Hepatocyte (in vitro differentiated cells): ENCODE measurements at places on chromosomes 2 and 18.

GRCh38 chr2:222450021-222450420 lies 25.7 kb downstream of the SGPP2 start:
- no peak for DNase-seq
- no peaks in the 10 kb centered on the region for H3K4me1 ChIP-seq
- no peak overlapping the region for H3K4me3 ChIP-seq
- H3K27ac ChIP-seq, result no peak overlapping the region
- H3K36me3 ChIP-seq, result no peaks in the 10 kb centered on the region
- peaks cover 3% of the 10 kb centered on the region for H3K27me3 ChIP-seq

GRCh38 chr2:192978395-192978794 lies 783.7 kb upstream of the TMEFF2 start:
- no peaks in the 10 kb centered on the region for H3K27me3 ChIP-seq
- H3K27ac ChIP-seq, result no peak overlapping the region
- H3K4me1 ChIP-seq, result no peaks in the 10 kb centered on the region
- no peaks in the 10 kb centered on the region for H3K36me3 ChIP-seq
- H3K4me3 ChIP-seq, result no peak overlapping the region

DNA sequence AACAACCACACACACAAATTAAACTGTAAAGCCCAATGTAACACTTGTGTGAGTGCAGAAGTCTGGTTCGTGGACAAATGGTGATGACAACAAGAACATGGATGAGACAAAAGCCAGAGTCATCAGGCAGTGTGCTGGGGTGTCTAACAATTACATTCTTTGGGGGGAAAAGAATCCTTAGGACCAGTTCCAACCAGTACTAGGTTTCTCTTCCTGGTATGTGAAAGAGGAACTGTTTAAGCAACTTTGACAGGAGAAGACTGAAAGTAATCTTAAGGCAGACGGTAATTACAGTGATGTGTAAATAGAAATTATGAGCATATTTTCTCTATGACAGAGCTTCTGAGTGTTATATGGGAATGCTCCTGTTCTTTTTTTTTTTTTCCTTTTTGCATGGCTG lies 133.4 kb downstream of the AFF3 start:
- no peak for DNase-seq
- H3K36me3 ChIP-seq, result no peaks in the 10 kb centered on the region
- H3K4me1 ChIP-seq, result peaks cover 7% of the 10 kb centered on the region
- peak overlapping the region; percentile 8 for H3K27ac ChIP-seq

DNA sequence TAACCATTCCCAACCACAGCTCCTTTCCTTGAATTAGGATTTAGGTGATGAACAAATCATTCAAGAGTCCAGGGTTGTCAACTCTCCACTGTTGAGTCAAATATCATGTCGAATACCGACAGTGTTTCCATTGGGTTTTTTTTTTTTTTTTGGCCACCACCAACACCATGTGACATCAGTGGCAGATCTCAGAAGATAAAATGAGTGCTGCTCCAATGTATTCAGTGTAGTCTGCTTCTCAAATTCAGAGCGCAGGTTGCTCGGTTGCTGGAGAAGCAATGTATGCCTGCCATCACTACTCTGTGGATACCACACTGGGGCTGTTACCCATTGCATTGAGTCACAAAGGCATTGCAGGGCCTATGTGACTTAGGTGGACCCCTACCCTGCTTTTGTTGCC lies 10.8 kb upstream of the ATL2 start:
- peaks cover 12% of the 10 kb centered on the region for H3K4me1 ChIP-seq
- H3K36me3 ChIP-seq, result no peaks in the 10 kb centered on the region
- no peak overlapping the region for H3K27ac ChIP-seq
- no peaks in the 10 kb centered on the region for H3K27me3 ChIP-seq
- no peak overlapping the region for H3K4me3 ChIP-seq

DNA sequence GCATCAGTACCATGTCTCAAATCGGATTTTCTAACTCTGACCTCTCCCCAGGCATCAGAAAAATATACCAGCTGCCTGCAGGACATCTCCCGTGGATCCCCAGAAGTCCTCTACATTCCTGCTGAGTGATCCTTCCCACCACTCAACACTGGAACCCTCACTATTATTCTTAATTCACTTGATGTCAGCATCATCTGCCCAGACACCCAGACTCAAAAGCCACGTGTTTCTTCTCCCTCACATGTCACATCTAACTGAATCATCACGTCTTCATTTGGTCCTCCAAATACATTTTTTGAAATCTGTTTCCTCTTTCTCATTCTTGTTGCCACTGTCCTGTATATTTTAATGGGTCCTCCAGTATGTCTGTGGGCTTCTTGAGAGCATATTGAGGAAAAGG lies 218.6 kb downstream of the HRH4 start:
- DNase-seq, result no peak
- no peak overlapping the region for H3K4me3 ChIP-seq
- no peak overlapping the region for H3K27ac ChIP-seq
- H3K4me1 ChIP-seq, result no peaks in the 10 kb centered on the region
- H3K36me3 ChIP-seq, result no peaks in the 10 kb centered on the region

DNA sequence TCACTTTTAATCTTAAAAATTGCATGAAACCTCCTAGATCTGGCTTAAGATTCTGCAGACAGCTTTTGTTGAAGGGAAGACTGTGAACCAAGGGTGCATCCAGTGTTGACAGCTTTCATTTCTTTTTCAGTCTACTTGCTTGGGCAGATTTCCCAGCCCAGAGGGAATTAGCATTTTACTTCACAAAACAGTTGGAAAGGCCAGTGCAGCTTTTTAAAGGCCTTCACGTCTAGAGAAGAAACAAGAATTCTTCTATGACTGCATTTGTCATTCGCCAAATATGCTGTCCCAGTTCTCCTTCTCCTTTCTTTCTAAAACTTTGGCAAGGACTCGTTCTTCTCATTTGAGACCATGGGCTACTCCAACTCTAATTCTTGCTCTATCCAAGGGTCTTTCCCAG lies 17.4 kb downstream of the NTSR2 start:
- no peak overlapping the region for H3K4me3 ChIP-seq
- H3K27me3 ChIP-seq, result no peaks in the 10 kb centered on the region
- no peaks in the 10 kb centered on the region for H3K36me3 ChIP-seq
- peaks cover 6% of the 10 kb centered on the region for H3K4me1 ChIP-seq

- no peak for DNase-seq
- no peak overlapping the region for H3K4me3 ChIP-seq
- no peaks in the 10 kb centered on the region for H3K4me1 ChIP-seq
- H3K36me3 ChIP-seq, result no peaks in the 10 kb centered on the region
These were observed 145.0 kb downstream of the MAP4K4 start for GRCh38 chr2:101842471-101842870.
